Peyer's patch (tissue), 4 donors: ENCODE measurements at places on chromosomes 1 and 21. TPM values are rescaled to one million over a fixed set of nuclear protein-coding genes. Genes with fewer than 3 reads are reported as not detected.

DNA sequence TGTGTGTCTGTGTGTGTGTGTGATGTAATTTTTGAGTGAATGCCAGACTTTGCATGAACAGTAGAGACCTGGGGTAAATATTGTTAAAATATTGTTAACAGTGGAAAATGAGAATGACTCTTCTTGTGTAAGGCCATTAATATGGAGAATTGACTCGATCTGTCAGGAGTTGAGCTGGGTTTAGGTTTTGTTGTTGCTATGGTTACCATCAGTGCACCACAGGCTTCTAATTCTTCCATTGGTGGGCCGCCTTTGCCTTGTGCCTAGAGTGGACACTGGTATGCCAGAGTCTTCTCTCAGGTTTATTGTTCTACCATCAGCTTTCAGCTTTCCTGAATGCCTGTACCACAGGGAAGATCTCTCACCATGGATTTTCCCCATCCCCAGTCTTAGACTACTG is 10.0 kb upstream of the NHLH2 start:
- H3K4me3 ChIP-seq = no peak overlapping the region
- no peaks in the 10 kb centered on the region for H3K36me3 ChIP-seq

DNA sequence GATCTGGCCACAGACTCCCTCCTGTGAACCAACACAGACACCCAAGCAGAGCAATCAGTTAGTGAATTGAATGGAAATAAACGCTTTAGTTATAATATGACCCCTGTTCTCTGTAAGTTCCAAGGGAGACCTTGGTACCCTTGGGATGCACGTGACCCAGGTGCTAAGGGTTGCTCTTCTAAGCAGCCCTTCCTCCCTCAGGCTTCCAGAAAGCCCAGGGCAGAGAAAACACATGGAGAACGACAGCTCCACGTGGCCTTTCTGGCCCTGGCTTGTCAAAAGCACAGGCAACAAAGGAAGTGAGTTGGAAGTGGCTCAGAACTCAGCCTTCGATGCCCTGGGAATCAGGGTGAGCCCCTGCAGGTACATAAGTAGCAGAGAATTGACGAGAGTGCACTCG is 57.4 kb downstream of the LACTBL1 start:
- no peak overlapping the region for H3K4me3 ChIP-seq
- no peaks in the 10 kb centered on the region for H3K27me3 ChIP-seq
- DNase-seq = no peak
- no peaks in the 10 kb centered on the region for H3K36me3 ChIP-seq

DNA sequence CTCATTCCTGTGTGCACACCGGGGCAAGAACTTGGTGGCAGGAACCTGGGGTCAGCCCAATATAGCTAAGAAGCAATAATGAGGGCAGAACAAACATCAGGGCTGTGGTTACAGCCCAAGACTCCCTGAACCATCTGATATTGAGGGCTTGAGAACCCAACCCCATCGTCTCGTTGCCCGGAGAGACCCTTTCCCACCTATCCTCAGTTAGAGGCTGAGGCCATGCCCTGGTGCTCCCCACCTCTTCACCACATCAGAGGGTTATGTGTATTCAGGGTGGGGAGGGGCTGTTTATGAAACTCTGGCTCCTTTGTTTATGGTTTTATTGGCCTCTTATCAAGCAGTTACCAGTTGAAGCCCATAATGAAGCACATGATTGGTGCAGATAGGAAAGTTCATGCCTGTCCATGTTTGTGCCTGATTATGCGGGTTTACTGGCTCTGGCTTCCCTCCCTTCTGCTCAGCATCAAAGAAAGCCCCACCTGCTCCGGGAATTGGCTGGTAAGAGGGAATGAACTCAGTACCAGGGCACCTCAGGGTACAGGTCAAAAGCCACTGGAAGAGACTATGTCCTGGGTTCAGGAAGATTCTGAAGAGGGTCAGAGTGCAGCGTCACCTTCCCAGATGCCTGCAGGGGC is 14.5 kb downstream of the NUAK2 start:
- no peaks in the 10 kb centered on the region for H3K27me3 ChIP-seq
- H3K4me3 ChIP-seq = no peak overlapping the region
- no peaks in the 10 kb centered on the region for H3K36me3 ChIP-seq
- no peak for DNase-seq
- H3K27ac ChIP-seq = no peak overlapping the region

DNA sequence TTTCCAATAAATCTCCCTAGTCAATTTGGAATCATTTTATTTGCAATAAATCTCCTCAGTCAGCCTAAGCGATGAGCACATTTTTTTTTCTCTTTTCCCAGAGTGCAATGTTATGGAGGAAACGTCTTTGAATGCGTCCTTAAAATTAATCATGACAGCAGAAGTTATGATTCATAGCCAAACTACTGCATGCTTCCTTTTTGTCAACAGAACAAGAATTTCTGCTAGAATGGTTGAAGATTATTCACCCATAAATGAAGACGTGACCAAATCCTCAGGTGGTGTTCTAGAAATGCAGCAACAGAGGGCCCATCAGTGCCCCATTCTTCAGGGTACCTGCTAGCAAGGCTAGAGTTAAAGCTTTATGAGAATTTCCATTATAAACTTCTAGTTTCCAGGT is 407.9 kb upstream of the PKN2 start:
- no peaks in the 10 kb centered on the region for H3K36me3 ChIP-seq
- no peaks in the 10 kb centered on the region for H3K4me1 ChIP-seq
- H3K4me3 ChIP-seq = no peak overlapping the region
- H3K27ac ChIP-seq = no peak overlapping the region
- H3K27me3 ChIP-seq = no peaks in the 10 kb centered on the region

DNA sequence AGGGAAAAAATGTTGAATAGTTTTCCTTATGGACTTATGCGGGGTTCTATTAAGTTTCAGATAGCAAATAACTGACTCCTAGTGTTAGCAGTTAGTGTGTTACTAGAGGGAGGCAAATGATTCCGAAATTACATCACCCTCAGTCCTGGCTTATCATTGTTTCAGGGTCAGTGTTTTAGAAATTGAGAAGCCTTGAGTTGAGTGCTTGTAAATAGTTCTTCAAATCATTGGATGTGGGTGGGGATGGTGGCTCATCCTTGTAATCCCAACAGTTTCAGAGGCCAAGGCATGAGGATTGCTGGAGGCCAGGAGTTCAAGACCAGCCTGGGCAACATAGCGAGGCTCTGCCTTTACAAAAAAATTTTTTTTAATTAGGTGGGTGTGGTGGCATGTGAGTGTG is 21.3 kb downstream of the SOAT1 start:
- H3K27ac ChIP-seq = no peak overlapping the region
- no peak overlapping the region for H3K4me3 ChIP-seq
- H3K36me3 ChIP-seq = no peaks in the 10 kb centered on the region
- DNase-seq = no peak

GRCh38 chr1:180183426-180183825 is 28.8 kb downstream of the QSOX1 start:
- H3K36me3 ChIP-seq = peaks cover 52% of the 10 kb centered on the region
- no peak for DNase-seq

GRCh38 chr1:210412240-210412639 is 83.5 kb downstream of the HHAT start:
- no peaks in the 10 kb centered on the region for H3K4me1 ChIP-seq
- H3K27me3 ChIP-seq = no peaks in the 10 kb centered on the region
- no peak overlapping the region for H3K27ac ChIP-seq
- H3K4me3 ChIP-seq = no peak overlapping the region
- DNase-seq = no peak

DNA sequence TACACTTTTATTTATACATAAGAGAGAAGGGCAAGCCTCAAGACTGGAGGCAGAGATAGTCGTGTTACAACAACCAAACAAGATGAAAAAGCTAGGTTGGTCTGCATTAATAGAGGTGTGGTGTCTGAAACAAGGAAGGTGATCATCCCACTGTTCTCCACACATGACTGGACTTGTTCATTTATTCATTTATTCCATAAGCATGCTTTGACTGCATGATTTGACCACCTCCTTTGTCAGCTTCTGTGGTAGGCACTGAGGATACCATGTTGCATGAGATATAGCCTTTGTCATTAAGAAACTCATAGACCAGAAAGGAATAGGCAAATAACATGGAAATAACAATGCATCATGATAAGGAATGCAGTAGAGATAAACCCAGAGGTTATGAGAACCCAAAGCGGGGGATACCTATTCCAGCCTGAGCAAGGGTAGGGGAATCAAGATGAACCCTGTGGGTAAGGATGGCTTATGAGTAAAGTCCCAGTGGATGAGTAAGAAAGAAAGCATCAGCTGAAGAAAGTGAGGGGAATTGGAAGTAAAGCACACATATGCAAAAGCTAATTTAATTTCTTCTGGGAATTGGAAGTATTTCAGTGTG is 173.7 kb upstream of the FGGY start:
- DNase-seq = no peak
- H3K4me1 ChIP-seq = no peaks in the 10 kb centered on the region
- H3K4me3 ChIP-seq = no peak overlapping the region
- no peaks in the 10 kb centered on the region for H3K36me3 ChIP-seq
- no peaks in the 10 kb centered on the region for H3K27me3 ChIP-seq

DNA sequence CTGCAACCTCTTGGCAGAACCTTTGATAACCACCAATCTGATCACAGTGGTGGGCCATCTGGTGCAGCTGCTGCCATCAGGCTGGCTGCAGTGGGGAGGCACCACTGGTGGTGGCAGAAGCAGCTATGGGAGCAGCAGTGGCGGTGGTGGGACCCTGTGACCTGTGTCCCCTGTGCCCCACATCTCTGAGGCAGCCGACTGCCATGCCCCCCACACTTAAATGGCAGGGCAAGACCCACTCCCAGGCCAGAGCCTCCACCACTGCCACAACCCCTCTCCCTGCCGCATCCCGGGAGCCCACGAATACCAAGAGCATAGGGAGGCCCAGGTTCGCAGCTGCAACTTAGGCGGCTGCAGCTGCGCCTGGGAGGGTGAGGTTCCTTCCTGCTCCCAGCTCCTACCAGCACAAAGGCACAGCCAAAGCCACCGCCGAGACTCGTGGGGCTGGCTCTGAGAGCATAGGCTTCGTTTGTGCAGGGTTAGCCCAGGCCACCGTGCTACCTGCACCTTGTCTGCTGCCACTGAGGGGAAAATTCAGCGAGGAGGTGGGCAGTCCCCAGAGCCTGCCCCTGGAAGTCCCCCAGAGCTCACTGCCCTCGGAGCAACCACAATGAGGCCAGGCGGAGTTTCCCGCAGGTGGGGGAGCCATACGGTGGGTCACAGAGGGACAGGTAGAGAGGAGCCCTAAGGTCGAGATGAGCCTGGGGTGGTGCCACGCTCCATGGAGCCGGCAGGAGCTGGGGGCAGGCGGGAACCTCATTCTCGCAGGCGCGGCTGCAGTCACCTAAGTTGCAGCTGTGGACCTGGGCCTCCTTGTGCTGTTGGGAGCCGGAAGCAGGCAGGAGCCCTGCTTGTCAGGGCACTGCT is 518.7 kb downstream of the RWDD3 start:
- H3K27me3 ChIP-seq = no peaks in the 10 kb centered on the region
- H3K4me1 ChIP-seq = no peaks in the 10 kb centered on the region
- no peaks in the 10 kb centered on the region for H3K36me3 ChIP-seq
- H3K4me3 ChIP-seq = no peak overlapping the region

GRCh38 chr1:54810153-54810942 is 9.2 kb upstream of the TTC22 start:
- H3K4me1 ChIP-seq = no peaks in the 10 kb centered on the region
- peak overlapping the region; percentile 35 for H3K27ac ChIP-seq
- H3K4me3 ChIP-seq = no peak overlapping the region
- H3K36me3 ChIP-seq = no peaks in the 10 kb centered on the region
- peak; percentile 88 for DNase-seq

- H3K36me3 ChIP-seq = no peaks in the 10 kb centered on the region
- H3K4me1 ChIP-seq = no peaks in the 10 kb centered on the region
- no peak for DNase-seq
- no peak overlapping the region for H3K4me3 ChIP-seq
- H3K27me3 ChIP-seq = no peaks in the 10 kb centered on the region
These were observed 61.4 kb upstream of the LAX1 start for GRCh38 chr1:203703586-203703985.

DNA sequence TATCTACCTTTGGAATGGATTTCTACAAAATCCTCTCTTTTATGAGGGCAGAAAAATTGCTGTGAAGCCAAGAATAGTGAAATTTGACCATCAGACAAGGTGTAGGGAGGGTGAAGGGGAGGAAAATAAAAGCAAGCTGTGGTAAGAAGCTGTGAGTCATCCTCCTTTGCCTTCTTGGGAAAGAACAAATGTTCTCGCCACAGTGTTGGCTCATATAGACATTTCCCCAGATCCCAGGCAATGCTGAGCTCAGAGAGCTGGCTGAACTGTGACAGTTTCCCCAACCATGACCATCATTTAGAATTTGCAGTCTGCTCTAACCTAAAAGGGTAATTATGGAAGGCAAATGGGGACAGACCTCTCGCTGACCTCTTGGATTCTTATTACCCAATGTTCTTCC is 235.4 kb downstream of the PBX1 start:
- peaks cover 3% of the 10 kb centered on the region for H3K36me3 ChIP-seq
- no peaks in the 10 kb centered on the region for H3K4me1 ChIP-seq
- no peak overlapping the region for H3K27ac ChIP-seq
- no peak for DNase-seq

DNA sequence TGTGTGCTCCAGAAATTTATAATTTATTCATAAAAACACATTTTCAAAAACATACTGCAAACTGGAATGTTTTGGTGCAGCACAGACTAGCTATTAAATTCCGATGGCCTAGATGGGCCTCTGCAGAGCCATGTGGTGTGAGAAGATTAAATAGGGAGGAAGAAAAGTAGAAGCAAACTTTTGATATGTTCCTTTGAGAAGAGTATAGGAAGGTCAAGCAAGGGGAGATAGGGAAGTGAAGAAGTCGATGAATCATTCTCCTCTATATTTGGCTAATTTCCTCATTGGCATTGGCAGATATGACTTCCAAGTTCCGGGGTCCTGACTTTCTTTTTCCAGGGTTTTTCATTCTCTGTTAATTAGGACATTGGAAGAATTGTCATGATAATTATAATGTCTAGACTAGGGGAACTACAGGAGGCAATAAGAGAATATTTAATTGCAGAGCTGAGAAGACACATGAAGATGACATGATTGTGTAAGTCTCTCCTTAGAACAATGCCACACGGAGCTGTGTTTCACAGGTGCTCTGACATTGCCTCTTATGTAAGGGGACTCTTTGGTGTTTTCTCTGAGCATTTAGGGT is 19.3 kb upstream of the ZNF326 start:
- no peak overlapping the region for H3K4me3 ChIP-seq
- H3K27me3 ChIP-seq = no peaks in the 10 kb centered on the region
- no peaks in the 10 kb centered on the region for H3K36me3 ChIP-seq
- no peak overlapping the region for H3K27ac ChIP-seq
- no peaks in the 10 kb centered on the region for H3K4me1 ChIP-seq

DNA sequence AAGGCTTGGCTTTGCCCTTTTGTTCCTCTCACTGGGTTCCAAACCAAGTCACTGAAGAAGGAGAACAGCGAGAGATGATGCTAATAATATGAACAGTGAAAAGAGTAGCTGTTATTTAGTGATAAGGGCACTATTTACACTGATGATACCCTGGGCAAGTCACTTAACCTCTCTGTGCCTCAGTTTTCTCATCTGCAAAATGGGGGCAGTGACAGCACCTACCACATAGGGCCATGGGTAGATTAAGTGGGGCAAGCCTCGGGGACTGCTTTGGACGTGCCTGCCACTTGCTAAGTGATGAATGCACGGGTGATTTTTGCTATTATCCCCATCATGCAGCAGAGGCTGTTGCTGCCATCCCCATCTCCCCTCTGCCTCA is 9.2 kb downstream of the ATP13A2 start:
- no peak overlapping the region for H3K27ac ChIP-seq
- no peaks in the 10 kb centered on the region for H3K36me3 ChIP-seq
- H3K4me1 ChIP-seq = no peaks in the 10 kb centered on the region
- DNase-seq = no peak
- H3K4me3 ChIP-seq = no peak overlapping the region

GUCA2A gene
- total RNA-seq = 2,806 TPM

AMY2A gene
- total RNA-seq = not detected

S100A1 gene
- not detected for total RNA-seq

TMEM269 gene
- total RNA-seq = not detected

AMY1C gene
- not detected for total RNA-seq

SNX7 gene
- 26.4 TPM for total RNA-seq

TMEM82 gene
- 2.5 TPM for total RNA-seq
